Stimulated activated CD4-positive, alpha-beta T cell treated with anti-CD3 and anti-CD28 coated beads, Interleukin-2, amount 100 ng/mL, for 48 hours (primary cell): ENCODE measurements at places on chromosomes 12 and 14.

DNA sequence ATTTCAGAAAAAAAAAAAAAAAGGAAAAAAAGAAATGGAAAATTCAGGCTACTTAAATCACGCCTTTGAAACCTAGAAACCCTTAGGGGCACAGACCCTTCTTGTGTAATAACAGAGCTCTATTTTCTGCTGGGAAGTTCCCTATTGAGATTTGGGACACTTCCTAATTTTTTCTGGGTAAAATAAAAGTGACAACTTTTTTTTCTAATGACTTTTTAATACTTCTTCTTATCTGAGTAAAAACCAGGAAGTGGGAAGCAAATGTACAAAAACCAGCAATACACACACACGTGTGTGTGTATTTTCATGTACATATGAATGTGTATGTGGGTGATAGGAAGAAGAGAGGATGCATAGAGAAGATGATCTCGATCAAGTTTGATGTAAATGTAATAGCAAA is 35.8 kb downstream of the ETV6 start:
- DNase-seq: no peak

DNA sequence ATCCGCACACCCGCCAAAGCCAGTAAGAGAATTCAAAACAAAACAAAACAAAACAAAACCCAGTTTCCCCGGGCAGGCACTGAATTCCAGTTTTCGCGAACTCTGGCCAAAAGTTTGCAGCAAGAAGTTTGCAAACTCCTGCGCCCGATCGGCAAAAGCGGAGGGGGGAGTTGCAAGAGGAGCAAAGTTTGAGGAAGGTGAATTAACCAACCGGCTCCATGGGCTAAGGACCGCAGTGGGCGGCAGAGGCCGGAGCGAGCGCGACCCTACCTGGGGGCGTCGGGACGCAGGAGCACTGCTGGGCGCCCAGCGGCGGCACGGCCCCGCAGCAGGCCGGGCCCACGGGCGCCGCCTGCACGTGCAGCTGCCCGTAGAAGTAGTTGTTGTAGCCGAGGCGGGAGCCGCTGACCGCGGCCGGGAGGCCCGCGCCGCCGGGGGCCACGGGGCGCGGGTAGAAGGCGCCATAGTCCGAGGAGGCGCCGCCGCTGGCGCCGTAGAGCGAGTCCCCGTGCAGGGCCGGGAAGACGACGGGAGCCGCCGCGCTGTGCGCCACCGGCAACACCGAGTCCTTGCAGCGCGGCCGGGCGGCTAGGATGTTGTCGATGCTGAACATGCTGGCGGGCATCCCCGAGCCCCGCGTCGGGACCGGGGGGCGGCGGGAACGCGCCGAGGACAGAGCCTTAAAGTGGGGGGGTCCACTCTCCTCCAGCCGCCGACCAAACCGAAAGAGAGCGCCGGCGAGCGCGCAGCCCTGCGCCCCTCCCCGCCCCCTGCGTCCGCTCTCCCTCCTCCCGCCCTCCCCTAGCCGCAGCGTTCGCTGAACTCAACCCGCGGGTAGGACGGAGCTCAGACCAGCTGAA is at the start of gene GSC:
GSC (minus strand) TSS at position 723 of the 860 bp plus-strand sequence; CDS start at position 625, 98 bp downstream.
- no peak for DNase-seq

DNA sequence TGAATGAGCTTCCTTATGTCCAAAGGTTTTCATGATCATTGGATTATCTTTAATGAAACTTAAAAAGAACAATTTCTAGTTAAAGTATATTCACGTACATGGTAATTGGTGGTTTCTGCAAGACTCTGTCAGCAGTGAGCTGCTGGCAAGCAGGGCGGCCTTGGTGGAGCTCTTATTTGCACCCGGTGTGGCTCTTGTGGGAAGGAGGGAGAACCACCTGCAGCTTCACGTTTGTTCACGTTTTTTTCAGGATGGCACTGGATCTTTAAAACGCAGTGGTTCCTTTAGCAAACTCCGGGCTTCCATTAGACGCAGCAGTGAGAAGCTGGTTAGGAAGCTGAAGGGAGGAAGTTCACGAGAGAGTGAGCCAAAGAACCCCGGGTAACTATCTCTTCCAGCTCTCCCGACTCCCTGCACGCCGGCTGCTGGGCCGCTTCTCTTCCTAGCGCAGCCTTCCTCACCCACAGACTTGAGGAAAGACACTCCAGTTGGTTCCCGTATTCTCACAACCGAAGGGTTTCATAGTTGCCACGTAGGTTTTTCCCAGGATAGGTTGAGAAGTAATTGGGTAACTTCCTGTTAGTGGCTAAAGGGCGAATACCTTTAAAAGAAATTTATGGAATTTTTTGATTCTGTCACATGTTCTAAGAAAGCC is 28.3 kb downstream of the XRCC3 start:
- DNase-seq: no peak

GRCh38 chr14:37678916-37679315 is 83.5 kb downstream of the TTC6 start:
- DNase-seq: no peak

DNA sequence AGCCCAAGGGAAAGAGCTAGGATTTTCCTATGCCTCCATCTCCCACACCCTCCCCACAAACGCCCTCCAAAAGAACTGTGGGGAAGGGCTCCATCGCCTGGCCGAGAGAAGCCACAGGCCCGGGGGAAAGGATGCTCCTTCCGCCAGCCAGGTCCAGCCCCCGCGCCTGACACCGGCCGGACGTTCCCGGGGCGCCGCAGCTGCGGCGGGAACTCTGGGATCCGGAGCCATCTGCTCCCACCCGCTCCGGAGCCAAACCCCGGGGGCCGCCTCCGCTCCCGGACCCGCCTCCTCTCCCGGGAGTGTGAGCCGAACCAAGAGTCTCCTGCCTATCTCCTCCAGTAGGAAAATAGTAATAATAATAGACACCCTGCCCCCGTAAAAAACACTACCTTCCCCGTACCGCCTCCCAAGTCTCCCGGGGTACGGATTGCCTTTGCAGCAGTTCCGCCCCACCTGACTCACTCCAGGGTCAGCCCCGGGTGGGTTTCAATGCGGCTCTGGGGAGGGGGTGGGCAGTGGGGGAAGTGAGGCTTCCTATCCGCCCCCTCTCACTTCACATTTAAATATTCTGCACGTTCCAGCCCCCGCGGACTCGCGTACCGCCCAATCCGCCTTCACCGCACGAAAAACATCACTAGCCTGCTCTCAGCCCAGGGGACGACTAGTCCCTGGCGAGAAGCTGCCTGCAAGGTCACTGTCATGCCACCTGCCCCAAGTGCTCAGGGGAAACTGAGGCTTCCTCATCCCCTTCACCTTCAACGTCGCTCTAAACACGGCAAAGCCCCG is 2.4 kb downstream of the AGAP2 start:
- DNase-seq: no peak

- no peak for DNase-seq
Measured at GRCh38 chr12:10126413-10126812, 3.6 kb downstream of the CLEC7A start.

DNA sequence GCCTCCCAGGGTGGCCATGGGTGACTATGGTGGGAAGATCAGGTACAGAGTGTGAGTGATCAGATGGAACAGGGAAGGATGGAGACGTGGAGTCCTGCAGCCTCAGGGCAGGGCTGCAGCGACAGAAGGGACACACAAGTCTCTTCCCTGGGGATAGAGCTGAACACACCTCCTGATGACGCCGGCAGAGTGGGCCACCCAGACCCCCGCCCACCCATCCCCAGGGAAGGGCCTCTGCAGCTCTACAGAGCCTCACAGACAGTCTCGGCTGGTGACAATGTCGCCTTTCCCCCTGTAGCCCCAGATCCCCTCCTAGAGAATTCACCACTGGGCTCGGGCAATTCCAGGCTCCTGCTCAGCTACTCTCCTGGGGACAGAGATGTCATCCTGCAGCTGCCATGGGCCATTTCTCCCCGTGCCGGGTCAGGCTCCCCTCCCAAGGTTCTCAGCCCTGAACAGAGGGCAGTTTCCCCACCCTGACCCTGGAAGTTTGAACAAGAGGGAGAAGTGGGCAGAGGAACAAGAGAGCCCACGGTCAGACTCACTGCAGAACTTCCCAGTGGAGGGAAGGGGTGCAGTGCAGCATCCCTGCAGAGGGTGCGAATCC is 115.7 kb downstream of the NCOR2 start:
- DNase-seq: no peak
